ENCODE measurements at places on chromosomes 5 and 9. TPM values are rescaled to one million over a fixed set of nuclear protein-coding genes. Genes with fewer than 3 reads are reported as not detected.

Gene OR1N1
- total RNA-seq: not detected

Gene RABGAP1
- total RNA-seq: 92.3 TPM

Gene RORB
- 0.85 TPM for total RNA-seq

Gene EFNA5
- 11.7 TPM for total RNA-seq

Gene PCDHGA8
- total RNA-seq: 3.0 TPM

Gene KCNV2
- not detected for total RNA-seq

Gene FBXO10
- 22.2 TPM for total RNA-seq

Gene TEX48
- not detected for total RNA-seq

Gene ADRA1B
- 0.49 TPM for total RNA-seq

Gene PCDHA9
- 0.36 TPM for total RNA-seq

Gene GPR150
- under 0.01 TPM for total RNA-seq

Gene GRM6
- total RNA-seq: under 0.01 TPM

Gene SPATA31D4
- not detected for total RNA-seq

Gene PCDHA2
- total RNA-seq: 0.16 TPM

Gene TMEM267
- total RNA-seq: 19.0 TPM

Gene PHYHD1
- 8.8 TPM for total RNA-seq

Gene BRINP1
- 1.9 TPM for total RNA-seq

Gene KIF12
- total RNA-seq: under 0.01 TPM

Gene CFAP90
- not detected for total RNA-seq

Gene LCN9
- not detected for total RNA-seq

Gene C5orf34
- 1.8 TPM for total RNA-seq

Gene PCDHGA11
- total RNA-seq: 19.8 TPM

Data from hair follicle dermal papilla cell (primary cell).